ENCODE measurements at places on chromosomes 16 and 17.

DNA sequence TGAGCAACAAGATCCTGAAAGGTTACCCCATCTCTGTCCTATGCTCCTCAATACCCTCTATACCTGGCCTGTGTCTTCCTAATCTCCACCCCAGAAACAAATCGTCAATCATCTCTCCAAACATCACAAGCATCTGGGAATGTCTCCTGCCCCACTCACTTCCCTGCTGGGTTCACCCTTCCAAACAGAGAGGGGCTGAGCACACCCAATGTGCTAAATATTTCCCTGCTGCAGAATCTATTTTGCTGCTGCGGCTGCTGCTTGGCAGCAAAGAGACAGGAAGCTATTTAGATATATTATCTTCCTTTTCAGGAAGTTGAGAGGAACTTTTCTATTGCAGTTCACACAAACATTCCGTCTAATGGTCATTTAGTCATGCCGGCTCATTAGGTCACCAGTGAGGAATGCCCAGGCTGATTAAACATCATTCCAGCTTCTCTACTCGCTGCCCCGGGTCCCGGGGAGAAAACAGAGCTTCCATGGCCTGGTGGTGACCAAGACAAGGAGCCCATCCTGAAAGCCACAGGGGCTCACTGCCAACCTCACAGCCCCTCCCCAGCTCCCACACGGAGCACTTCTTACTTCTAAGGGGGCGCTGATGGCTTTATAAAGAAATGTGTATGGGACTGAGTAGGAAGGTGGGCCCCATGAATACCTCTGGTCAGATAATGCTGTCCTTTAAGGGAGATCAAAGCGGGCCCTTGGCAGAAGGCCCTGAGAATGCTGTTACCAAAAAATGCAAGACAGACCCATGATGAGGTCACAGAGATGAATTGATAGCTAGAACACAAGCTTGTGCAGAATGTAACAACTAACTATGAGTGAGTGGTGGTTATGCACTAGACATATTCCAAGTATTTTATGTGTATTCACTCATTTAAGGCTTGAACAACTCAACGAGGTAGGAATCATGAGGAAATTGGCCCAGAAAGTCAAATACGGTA, 218.3 kb downstream of the SOX9 start:
- DNase-seq = no peak

DNA sequence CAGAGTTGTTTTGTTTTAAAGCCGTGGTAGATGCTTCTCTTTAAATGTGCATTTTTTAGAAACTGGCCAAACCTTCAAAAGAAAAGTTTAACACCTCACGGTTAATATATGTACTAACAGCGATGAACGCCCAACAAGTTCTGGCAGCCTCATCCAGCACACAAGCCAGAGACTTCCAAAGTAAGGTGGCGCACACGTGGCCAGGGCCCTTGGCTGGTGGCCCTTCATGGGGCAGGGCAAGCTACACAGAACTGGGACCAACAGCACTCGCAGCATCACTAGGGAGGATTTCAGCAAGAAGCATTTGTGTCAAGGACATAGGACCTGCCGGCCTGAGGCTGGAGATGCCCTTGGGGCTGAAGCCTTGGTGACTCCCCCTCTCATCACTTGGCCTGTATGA, 23.4 kb downstream of the CYB5D2 start:
- DNase-seq = no peak

GRCh38 chr16:12377497-12377896, 401.0 kb downstream of the SNX29 start:
- DNase-seq = no peak

DNA sequence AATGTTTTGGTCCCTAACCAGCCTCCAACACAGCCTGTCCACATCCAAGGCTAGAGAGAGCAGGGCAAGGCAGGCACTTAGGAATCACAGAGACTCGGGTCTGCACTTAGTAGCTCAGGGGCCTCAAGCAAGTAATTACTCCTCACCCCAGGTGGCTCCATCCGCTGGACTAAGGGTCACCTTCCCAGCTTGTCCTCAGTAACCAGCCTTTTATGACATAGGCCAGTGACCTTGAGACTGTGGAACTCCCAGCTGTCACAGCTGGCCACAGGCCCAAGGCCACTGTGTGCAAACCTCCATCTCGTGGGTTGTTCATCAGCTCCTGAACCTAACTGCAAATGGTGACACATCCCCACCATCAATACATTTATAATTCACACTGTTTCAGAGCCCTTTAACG, 68.6 kb downstream of the CDYL2 start:
- no peak for DNase-seq

GRCh38 chr17:42908872-42909700, 8.5 kb downstream of the G6PC1 start:
- DNase-seq = no peak

GRCh38 chr16:84226026-84226425, 13.8 kb downstream of the KCNG4 start:
- DNase-seq = no peak

DNA sequence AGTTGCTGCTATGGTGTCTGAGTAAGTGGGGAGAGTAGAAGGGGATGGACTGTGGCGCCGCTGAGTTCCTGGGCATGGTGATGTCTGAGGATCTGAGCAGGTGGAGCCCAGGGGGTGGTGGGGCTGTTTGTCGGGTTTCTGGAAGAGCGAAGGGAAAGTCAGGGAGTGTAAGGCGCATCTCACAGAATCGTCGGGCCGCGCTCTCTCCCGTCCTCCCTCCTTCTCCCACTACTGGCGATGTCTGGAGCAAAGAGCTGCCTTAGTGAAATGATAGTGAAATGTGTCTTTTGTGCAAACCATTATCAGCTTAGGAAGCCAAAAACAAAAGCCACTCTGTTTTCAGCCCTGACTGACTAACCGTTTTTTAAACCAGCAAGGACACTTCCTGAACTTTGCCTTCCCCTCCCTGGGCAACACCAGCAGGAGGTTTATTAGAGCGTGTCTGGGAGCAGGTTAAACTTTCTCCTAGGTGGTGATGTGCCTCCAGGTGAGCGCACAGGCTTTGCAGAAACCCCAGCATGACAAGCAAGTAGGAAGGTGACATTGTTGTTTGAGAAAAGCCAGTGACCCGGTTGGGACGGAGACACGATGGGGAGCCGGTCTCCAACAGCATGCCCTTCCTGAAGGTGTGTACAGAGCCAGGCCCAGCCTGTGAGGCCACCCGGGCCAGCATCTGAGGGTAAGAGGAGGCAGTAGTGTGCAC, 49.1 kb downstream of the RAB11FIP3 start:
- no peak for DNase-seq

DNA sequence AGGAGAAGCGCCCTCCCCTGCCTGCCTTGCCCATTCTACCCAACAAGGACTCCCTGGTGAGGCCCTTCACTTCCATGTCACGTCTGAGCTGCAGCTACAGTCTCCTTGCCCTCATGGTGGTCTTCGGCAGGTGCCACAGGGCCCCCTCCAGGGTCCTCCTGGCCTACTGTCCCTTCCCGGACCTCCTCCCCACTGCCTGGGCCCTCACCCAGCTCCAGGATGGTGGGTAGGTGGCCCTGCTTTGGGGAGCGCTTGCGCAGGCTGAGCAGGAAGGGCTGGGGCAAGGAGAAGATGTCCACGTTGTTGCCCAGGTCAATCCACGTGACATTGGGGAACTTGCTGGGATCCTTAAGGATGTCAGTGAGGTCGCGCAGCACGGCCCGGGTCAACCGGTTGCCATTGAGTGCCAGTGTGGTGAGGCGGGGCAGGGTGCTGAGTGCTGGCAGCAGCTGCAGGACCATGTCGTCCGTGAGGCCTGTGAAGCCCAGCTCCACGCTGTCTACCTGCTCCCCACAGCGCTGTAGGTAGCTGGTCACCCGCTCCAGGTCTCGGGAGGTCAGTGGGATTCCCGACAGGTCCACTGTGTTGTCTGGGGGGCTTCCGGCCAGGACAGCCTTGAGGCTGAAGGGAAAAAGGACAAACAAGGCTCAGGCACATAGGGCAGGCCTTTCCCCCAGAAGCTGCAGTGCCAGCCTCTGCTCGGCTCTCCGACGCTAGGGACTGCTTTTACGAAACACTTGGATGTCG, 28.3 kb downstream of the TRPV2 start:
- no peak for DNase-seq

DNA sequence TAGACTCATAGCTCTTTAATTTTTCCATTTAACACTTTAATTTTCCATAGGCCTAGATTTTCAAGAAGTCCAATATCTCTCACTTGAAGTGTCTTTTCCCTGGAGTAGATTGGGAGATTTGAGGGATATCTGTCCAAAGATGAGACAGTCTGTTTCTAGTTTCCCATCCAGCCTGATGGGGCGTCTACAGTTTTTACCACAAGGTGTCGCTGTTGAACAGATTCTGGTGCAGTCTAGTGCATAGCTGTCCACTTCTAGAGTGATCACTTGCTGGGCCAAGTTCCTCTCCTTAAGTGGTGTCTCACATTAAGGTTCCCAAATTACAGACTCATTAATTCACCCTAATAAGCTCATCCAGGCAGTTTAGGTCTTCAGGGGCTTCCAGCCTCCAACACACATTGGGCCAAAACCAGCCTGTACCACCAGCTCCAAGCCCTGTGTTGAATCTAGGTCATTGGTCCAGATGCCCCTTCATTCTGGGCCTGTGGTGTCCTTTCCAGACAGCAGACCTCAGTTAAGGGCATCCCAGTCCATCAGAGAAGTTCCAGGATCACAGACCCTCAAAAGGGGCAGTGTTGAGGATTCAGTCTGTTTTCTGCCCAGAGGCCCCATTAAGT, 9.4 kb downstream of the SNX20 start:
- no peak for DNase-seq

- no peak for DNase-seq
Observed at GRCh38 chr17:12990041-12990808, 27.6 kb downstream of the ELAC2 start.

DNA sequence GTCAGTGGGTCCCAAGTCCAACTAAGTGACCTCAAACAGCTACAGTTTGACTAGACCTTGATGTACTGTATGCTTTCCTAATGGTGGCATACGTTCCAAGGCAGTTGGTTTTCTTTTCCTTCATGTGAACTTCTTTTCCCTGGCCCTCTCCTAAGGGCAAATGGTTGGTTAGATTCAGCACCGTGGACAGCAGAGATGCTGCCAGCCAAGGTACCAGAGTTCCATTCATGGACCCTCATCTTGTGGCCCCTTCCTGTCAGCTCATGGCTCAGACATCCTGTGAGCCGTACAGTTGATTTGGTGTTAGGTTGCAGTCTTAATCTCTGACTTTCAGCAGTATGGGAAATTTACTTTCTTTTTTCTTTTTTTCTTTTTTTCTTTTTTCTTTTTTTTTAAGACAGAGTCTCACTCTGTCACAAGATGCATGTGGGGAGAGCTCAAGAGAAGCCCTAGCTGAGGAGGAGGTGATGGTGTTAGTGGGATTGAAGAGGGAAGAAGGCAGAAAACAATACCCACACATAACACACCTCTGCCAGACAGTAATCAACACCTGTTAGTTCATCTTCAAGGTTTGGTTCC, 122.4 kb downstream of the USP31 start:
- no peak for DNase-seq

- DNase-seq = no peak
Observed at GRCh38 chr16:74438492-74438979, 17.3 kb upstream of the CLEC18B start.

GRCh38 chr16:52572656-52573055, 25.7 kb upstream of the TOX3 start:
- DNase-seq = no peak

GRCh38 chr17:17568772-17569195, 22.7 kb downstream of the PEMT start:
- DNase-seq = no peak

GRCh38 chr17:78940708-78941107, 15.5 kb upstream of the TIMP2 start:
- DNase-seq = no peak

GRCh38 chr16:57621521-57622271, 6.7 kb upstream of the ADGRG1 start:
- no peak for DNase-seq

DNA sequence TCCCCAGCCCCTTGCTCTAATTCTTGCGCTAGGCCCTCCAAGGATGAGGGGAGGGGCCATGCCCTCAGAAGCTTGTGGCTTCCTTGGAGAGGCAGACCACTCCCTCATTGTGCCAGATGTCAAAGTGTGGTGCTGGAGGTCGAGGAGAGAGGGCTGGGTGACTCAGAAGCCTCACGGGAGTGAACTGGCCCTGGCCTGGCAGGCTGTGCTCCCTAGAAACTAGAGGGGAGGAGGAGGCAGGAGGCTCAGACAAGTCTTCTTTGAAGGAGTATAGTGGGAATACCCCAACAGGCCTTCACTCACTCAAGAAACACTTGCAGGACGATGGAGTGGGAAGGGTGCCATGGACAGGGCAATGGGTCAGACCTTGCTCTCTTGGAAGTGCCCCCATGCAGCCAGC, 18.5 kb downstream of the ANKRD40 start:
- no peak for DNase-seq

DNA sequence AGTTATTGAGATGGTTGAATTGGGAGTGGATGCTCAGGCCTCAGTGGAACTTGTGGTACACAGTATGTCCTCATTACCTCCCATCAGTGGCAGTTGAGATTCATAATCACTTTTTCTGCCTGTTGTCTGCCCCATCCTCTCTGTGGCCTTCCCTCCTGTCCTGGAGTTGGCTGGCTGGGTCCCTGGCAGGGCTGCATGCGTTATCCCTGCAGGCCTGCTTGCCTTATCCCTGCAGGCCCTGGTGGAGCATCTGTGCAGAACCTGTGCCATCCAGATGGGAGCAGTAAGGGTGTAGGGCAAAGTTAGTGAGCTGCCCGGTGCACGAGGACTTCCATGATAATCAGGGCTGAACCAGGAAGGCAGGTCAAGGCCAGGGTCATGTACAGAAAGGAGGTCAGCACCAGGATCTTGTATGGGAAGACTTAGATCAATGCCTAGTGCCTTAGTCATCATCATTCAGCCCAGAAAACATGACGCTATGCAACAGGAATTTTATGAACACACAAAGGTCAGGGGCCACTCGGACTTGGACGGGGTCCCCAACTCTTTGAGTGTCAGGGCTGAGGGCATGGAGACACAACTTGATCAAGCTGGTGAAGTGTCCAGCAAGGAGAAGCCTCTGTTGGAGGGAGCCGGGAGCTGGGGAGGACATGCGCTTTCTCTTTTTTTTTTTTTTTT, 47.2 kb downstream of the ABCC1 start:
- no peak for DNase-seq

- DNase-seq = no peak
Observed at GRCh38 chr16:81463296-81463890, 18.8 kb downstream of the CMIP start.

Measured in activated CD8-positive, alpha-beta memory T cell treated with anti-CD3 and anti-CD28 coated beads for 4 hours (primary cell).